Dermis blood vessel endothelial cell (primary cell): ENCODE measurements at places on chromosomes 7 and 10.

DNA sequence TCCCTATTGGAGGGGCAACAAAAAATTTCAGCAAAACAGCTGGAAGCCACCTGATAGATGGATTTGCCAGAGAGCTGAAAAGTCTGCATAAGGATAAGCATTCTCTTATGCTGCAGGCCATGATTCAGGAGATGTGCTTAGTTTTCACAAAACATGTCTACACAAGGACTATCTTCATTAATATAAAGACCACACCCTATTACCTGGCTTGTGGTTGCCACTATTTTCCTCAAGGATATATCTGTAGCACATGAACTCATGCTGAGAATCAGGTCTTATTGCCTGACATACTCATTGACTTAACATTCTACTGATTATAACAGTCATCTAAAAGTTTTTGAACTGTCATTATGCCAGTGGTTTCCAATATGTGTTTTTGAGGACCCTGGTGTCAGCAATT lies 7.1 kb upstream of the COL17A1 start:
- DNase-seq, result no peak

DNA sequence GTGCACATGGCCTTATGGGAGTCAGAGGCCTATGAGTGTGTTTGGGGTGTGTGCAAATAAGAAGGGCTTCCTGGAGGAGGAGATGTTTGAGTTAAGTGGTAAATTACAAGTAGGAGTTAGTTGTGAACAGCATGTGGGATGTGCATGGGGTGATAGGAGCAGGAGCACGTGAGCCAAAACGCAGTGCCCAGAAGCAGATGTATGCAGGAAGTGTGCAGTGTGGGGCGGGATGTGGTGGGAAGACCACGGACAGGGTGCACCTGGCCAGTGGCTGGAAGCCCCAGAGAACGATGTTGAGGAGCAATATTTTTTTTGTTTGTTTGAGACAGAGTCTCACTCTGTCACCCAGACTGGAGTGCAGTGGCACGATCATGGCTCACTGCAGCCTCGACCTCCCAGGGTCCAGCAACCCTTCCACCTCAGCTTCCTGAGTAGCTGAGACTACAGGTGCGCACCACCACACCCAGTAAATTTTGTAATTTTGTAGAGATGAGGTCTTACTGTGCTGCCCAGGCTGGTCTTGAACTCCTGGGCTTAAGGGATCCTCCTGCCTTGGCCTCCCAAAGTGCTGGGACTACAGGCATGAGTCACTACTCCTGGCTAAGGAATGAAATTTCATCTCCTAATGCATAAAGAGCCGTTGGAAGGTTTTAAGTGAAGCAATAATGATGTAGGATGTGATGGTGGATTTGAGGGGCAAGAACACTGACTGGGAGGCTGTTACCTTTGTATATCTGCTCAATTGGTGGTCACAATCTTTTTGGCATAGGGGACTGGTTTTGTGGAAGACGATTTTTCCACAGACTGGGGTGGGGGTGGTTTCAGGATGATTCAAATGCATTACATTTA lies 78.4 kb downstream of the LYZL2 start:
- no peak for DNase-seq

GRCh38 chr10:88865281-88865876 lies 13.7 kb upstream of the ANKRD22 start:
- DNase-seq, result no peak

GRCh38 chr7:18213652-18214051 lies 186.0 kb upstream of the PRPS1L1 start:
- no peak for DNase-seq

DNA sequence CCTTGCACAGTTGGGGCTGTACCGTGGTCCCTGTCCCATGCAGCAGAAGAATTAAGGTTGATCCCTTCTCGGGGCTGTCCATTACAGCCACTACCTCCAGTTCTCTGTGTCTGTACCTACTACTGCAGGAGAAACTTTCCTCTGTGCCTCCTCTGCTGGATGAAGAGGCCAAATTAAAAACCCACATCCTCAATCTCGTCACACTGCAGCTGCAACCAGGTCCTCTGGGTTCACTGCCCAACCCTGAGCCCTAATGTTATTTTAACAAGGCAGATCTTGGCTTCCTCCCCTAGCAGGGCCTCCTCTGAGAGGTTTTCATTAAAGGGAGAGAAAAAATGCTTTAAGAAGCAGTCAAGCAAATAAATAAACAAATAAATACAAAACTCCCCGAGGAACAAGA lies 66.6 kb downstream of the PLXNA4 start:
- DNase-seq, result no peak

GRCh38 chr10:87896216-87896615 lies 32.8 kb downstream of the PTEN start:
- no peak for DNase-seq

- DNase-seq, result peak; percentile 69
Measured at GRCh38 chr10:33334153-33334804, at the start of gene NRP1. Gene NRP1, minus strand, starts transcription at chr10:33334667. Its CDS starts 285 bp downstream, at chr10:33334382.
